ENCODE measurements at places on chromosomes 11 and 22.

GRCh38 chr11:45260071-45260470 lies 26.1 kb downstream of the SYT13 start:
- DNase-seq, result no peak

DNA sequence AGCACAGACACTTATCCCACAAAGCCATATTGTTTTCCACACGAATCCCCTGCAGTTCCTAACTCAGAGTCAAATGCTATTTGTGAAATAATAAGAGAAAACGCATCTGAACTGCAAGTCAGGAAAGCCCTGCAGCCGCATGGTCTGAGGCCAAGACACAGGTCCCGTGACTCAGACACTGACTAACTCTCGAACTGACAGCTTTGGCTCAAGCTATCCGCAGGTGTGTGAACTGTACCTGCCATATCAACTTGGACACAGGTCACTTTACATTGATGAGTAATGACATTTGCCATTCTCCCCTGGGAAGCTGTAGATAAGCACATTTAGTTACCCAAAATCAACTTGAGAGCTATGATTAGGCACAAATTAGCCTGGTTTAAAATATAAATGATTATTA lies 34.9 kb upstream of the NFRKB start:
- DNase-seq, result peak; percentile 30

DNA sequence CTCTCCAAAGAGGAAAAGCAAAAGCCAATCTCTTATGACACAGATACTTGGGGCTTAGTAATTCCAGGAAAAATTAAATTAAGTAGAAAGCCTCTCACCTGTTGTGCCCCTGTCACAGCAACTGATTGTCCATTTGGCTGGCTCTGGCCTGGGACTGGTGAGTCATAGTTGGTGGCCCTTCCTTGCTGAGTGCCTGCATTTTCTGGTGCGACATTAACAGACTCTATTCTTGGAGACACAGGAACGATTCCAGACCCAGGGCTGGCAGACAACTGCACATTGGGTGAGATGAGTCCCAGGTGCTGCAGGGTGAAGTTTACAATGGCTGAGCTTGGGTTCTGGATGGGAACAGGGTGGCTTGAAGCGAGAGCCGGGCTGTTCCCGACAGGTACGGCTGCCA lies 15.6 kb downstream of the E2F8 start:
- no peak for DNase-seq

GRCh38 chr11:87603887-87604286 lies 566.2 kb downstream of the TMEM135 start:
- DNase-seq, result no peak

- peak; percentile 95 for DNase-seq
These were observed 28.9 kb downstream of the RAB39A start for GRCh38 chr11:107957109-107957588.

- DNase-seq, result no peak
These were observed 109.3 kb downstream of the MN1 start for GRCh38 chr22:27692243-27692642.

DNA sequence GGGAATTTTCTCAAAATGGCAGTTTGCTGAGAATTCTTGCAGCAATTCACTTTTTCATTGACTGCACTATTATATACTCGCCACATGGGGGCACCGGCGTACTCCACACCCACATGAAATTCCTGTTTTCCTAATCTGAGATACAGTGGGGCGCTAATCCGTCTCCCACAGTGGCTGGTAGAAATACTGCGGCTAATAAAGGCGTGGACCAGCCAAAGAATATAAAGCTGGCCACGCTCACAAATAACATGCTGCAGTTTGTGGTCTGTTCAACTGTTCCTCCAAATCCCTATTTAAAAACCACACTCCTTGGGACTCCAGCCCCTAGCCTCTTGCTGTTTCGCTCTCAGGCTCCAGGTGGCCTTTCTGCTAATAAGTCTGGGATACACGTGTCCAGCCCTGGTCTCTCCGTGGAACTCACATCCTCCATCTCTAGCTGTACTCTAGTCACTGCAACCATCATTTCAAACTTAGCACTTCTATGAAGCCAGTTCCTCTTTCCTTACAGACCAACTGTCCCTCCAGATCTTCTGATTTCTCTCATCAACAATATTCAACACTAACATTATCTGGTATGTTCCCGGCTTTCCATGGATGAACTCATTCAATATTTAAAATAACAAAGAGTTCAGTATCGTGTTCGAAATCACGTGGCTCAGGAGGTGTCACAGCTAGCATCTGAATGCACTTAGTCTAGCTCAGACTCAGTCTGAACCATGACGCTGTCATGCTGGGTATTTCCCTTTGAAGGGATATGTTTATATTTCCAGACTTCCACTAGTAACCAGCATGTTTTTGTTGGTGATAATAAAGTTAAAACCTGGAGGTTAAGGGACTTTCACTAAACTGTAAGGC lies 22.0 kb downstream of the TBRG1 start:
- peak; percentile 51 for DNase-seq

GRCh38 chr11:76999597-76999996 lies 34.6 kb upstream of the B3GNT6 start:
- DNase-seq, result no peak

GRCh38 chr11:72642884-72643522 lies 31.2 kb downstream of the PDE2A start:
- DNase-seq, result peak; percentile 73

GRCh38 chr22:49230194-49230577 lies 597.5 kb downstream of the BRD1 start:
- no peak for DNase-seq
